ENCODE measurements at places on chromosomes 16 and 17.

- DNase-seq: no peak
Measured at GRCh38 chr17:59437791-59438281, 106.4 kb downstream of the YPEL2 start.

- DNase-seq: no peak
Measured at GRCh38 chr17:73657473-73658116, 13.3 kb upstream of the SDK2 start.

DNA sequence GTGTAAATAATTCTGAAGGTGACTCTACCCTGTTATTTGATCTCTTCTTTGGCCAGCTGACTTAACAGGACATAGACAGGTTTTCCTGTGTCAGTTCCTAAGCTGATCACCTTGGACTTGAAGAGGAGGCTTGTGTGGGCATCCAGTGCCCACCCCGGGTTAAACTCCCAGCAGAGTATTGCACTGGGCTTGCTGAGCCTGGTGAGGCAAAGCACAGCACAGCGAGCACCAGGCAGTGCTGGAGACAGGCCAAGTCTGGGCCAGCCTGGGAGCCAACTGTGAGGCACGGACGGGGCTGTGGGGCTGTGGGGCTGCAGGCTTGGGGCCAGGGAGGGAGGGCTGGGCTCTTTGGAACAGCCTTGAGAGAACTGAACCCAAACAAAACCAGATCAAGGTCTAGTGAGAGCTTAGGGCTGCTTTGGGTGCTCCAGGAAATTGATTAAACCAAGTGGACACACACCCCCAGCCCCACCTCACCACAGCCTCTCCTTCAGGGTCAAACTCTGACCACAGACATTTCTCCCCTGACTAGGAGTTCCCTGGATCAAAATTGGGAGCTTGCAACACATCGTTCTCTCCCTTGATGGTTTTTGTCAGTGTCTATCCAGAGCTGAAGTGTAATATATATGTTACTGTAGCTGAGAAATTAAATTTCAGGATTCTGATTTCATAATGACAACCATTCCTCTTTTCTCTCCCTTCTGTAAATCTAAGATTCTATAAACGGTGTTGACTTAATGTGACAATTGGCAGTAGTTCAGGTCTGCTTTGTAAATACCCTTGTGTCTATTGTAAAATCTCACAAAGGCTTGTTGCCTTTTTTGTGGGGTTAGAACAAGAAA, 5.1 kb downstream of the STH start:
- DNase-seq: no peak

GRCh38 chr17:39209317-39210092, 9.4 kb downstream of the RPL19 start:
- DNase-seq: no peak

- DNase-seq: no peak
Measured at GRCh38 chr17:55624772-55625433, 97.8 kb downstream of the TMEM100 start.

DNA sequence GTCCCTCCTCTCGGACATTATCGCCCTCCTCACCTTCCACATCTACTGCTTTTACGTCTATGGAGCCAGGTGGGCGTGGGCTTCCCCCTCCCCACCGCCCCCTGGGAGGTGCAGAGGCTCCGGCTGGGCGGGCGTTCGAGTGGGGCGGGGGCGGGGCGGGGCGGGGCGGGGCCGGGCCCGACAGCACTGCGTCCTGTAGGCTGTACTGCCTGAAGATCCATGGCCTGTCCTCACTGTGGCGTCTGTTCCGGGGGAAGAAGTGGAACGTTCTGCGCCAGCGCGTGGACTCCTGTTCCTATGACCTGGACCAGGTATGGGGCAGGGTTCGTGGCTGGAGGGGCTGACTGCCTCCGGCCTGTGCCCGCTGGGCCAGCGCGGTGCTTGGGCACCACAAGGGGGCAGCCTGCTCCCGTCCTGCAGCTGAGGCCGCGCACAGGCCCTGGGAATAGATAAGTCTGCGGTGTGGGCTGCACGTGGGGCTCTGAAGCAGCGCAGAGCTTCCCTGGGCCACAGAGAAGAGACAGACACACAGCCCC, 9.2 kb downstream of the PIGQ start:
- no peak for DNase-seq

- DNase-seq: no peak
Measured at GRCh38 chr17:41396996-41397660, at the start of gene KRT31. Gene KRT31, minus strand, starts transcription at chr17:41397608. Its CDS starts 69 bp downstream, at chr17:41397539.

DNA sequence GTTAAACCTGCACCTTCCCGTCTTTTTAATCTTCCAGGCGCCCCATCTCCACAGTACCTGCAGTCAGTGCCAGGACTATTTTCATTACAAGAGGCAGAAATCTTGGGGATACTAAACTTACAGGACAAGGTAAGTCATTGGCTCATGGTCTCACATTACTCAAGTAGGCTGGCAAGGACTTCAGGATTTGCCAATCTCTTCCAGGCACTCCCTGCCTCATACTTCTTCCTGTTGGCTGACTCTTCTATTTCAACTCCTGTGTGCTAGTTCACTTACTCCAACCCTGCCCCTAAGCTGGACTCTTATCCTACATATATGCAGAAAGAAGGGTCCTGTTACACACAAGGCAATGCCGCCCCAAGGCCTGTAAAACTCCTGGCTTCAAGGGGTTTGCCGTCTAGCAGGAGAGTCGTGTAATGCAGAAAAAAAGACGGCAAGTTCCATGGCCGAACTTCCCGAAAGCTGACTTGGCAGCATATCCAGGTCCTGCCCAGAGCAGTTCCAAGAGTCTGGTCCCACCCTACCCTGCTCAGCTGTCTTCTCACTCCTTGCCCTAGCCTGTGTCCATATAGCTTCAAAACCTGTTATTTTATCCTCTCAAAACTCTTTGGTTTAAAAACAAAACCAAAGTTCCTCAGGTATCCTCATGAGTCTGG, 14.8 kb downstream of the ERN1 start:
- no peak for DNase-seq

DNA sequence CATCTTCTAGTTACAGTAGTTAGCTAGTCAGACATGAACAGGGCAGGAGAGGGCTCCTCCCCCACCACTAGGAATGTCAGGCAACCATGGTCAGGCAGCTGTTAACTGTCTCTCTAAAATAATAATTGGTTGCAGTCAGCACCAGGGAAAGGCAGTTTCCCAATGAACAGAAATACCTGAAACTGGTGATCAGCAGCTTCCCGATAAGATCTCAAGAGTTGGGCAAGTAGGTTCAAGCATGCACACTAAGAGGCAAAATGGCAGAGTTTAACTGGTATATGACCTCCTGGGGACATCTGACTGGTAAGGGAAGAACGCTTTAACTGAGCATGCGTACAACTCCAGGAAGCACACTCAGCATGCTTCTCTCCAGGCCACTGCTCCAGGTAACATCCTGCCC, 12.6 kb upstream of the XYLT1 start:
- no peak for DNase-seq

DNA sequence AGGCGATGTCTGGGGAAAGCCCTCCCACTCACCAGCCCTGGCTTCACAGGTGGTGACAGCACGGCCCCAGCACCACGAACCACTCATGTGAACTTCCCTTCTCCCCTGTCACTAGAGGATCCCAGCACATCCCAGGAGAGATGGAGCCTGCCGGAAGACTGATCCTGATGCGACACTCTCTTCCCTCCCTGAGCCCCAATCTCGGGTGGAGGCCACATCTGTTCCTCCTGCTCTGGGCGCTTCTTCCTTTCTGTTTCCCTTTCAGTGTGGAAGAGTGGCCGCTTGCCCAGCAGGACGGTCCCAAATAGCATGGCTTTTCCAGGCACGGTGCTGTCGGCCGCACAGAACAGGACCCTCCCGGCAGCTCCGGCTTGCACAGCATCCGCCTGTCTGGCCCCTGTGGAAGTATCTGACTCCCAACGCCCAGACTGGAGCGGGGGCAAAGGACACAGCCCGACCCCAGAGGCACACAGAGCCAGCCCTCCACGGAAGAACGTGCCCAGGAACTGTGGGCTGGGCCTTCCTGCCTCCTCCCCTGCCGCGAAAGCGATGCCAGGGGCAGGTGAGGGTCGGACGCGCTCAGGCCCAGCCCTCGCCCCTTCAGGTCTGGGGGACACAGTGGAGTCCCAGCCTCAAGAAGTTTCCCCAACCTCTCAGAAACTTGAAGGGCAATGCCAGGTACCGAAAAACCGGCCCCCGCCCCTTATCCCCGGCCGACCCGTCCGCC, 37.6 kb downstream of the CBFA2T3 start:
- DNase-seq: no peak

- DNase-seq: no peak
Measured at GRCh38 chr17:41498276-41498675, 7.1 kb downstream of the KRT13 start.

DNA sequence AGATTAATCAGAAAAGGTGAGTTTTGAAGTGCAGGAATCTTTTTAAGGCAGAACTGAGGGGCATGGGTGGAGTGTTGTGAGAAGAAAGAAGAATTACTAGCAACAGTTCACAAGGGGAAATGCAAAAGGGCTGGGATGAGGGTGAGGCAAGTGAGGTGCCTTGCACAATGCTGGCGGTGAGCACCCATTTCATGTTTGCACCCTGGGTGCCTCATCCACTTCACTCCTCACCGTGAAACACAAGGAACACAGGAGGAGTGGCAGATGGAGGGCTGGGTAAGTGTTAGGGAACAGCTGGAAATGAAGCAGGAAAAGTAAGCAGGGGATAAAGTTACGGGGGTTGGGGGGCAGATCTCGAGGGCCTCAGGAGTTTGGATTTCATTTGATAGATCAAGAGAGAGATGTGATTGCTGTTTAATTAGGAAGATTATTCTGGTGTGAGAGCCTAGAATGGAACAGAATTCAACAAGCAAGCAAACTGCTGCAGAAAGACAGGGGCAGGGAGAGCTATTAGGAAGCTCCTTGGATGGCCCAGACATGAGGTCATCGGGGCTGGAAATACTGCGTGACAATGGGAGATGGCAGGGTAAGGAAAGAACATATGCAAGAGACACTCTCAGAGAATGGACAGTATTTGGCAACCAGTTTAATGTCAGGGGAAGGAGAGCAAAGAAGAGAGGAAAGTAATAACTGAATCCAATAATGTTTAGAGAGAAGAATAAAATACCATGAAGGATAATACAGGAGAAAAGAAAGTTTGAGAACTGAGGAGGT, 8.3 kb upstream of the HEATR6 start:
- no peak for DNase-seq

GRCh38 chr16:80350061-80350460, 190.7 kb upstream of the DYNLRB2 start:
- DNase-seq: no peak

DNA sequence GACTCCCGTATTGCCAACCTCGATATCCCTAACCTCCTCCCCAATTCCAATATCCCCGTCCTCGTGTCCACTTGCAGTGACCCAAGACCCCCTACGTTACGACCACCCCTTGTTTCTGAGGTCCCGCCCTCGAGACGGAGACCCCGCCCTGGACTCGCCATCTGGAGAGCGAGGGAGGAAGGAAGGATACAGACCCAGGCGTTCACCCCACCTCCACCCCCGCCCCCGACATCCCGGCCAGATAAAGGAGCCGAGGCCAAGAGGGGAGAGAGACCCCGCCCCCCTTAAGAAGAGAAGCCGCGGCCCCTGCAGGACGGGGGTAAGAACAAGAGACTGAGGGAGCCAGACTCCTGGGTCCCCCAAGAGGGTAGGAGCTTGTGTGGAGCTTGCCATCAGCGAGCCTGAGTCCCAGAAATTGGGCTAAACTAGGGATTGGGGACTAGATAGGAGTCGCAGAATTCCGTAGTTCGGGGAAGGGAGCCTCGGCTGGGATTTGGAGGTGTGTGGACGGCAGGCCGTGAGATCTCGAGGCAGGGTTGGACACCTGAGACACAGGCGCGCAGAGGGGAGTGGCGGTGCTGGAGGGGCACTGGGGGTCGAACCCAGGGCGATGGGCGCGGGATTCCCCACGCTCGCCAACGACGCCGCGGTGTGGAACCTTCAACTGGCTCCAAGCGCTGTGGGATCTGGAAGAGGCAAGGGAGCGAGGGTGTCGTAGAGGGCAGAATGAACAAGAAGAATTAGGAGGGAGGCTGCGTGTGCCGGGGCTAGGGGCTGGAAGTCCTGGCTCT, at the start of gene BCL6B:
Gene BCL6B (plus strand): TSS at position 270 of the 791 bp plus-strand sequence. CDS start 622 bp downstream, outside the sequence.
- no peak for DNase-seq

GRCh38 chr17:29090750-29091605, 48.0 kb downstream of the PIPOX start:
- DNase-seq: no peak

DNA sequence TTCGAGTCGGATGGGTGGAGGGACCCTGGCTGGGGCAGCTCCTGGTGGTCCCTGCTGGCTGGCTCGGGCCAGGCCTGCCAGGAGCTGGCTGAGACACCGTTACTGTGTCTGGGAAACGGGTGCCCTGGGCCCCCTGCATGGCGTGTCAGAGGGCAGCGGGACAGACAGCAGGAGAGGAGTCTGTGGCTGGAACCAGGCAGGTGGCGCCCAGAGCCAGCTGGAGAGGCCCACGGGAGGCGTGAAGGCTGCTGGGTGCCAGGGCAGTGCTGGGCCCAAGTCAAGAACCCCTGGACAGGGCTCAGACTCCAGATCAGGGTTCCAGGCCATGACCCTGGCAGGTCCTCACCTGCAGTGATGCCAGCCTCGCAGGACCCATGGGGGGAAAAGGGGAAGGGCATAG, 16.6 kb downstream of the SOX8 start:
- DNase-seq: no peak

- DNase-seq: no peak
Measured at GRCh38 chr16:10812312-10813098, 6.1 kb downstream of the TVP23A start.

- DNase-seq: no peak
Measured at GRCh38 chr17:82939621-82940135, 99.9 kb upstream of the ZNF750 start.

DNA sequence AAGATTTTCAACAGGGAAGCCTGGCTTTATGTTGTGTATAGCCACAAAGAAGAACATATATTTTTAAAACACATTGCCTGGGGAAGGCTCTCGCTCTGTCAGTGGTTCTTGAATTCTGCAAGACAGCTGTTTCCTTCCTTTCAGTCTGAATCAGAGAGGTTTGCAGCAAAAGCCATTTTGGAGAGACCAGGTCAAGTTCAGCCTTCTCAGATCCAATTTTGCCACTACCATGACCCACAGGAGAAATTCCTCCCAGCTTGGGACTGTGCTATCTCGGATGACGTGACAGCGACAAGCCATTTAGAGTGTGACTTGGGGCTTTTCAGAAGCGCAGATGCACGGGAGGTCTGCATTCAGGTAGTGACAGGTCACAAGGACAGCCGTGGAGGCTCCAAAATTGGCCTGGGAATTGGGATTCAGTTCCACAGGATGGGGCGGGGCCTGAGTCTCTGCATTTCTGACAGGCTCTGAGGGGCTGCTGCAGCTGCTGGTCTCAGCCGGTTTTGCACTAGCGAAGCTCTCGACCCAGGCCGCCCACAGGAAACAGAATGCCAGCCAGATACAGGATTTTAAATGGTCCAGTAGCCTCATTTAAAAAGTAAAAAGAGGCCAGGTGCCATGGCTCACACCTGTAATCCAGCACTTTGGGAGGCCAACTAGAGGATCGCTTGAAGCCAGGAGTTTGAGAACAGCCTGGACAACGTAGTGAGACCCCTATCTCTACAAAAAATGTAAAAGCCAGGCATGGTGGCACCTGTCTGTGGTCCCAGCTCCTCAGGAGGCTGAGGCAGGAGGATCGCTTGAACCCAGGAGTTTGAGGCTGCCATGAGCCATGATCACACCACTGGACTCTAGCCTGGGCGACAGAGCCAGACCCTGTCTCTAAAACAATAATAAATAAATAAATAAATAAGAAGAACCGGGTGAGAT, 196.6 kb upstream of the CIBAR2 start:
- DNase-seq: no peak
